ENCODE measurements at places on chromosomes 3 and 15.

- peak; percentile 10 for DNase-seq
Observed at GRCh38 chr3:18223571-18223970, 201.6 kb downstream of the SATB1 start.

DNA sequence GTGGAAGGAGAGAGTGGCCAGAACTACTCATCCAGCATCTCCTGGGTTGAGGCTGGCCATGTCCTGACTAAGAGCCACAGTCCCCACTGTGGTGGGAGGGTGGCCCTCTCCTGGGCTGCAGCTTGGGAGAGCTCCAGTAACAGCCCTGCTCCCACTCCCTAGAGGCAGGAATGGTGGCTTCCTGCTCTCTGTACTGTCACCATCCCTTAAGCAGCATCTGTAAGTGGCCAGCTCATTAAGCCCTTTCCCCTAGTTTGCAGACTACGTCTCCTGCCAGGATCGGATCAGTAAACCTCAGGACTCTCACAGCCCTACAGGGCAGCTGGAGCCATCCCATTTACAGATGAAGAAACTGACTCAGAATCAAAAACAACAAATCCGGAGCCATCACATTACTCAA is 30.5 kb downstream of the DNAJB8 start:
- no peak for DNase-seq

DNA sequence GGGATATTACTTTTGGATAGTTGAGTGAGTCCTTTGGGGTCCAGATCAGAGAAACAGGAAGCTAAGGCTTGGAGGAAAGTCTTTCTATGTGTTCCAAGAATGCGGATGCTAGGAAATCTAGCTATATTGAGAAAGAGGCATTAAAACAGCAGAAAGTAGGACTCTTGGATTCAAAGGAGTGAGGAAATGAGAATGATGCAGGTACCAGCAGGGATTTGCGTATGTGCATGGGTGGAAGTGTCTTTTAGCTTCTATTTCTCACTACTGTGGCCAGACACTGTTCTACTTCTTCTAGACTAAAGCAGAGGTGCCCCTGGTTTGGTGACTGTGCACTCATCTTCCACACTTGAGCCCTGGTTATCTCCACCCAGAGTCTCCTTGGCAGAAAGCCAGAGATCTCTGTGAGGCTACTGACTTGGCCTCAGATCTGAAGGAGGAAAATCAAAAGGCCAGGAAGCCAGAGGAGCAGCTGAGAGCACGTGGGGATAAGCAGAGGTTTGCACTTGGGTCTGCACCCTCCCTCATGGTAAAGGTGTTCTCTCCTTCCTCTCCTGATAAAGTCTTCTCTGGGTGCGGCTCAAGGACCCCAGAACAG is 44.3 kb downstream of the ATP2B2 start:
- no peak for DNase-seq

DNA sequence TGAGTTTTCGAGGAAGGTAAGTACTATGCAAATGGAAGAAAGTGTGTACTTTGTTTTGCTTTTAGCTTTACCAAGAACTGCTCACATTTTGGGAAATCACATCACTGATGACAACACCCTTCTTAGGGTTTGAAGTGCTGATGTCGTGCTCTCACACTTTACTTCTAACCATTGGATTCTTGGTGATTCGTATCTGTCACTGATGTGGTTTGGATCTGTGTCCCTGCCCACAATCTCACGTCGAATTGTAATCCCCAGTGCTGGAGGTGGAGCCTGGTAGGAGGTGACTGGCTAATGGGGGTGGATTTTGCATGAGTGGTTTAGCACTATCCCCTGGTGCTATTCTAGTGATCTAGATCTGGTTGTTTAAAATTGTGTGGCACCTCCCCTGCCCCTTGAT is 75.4 kb upstream of the RGMA start:
- DNase-seq, result no peak

DNA sequence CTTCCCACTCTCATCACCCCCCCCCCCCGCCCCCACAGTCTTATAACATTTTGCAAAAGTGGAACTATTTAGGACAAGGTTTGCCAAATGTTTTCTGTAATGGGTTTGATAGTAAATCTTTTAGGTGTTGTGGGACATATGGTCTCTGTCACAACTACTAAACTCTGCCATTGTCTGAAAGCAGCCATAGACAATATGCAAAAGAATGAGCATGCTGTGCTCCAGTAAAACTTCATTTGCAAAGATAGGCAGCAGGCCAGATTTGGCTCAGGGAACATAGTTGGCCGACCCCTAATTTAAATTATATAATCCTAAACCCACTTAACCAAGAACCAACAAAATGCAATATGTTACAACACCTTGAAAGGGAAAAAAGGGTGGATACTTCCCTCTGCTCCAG is 46.4 kb downstream of the TIPARP start:
- DNase-seq, result no peak

DNA sequence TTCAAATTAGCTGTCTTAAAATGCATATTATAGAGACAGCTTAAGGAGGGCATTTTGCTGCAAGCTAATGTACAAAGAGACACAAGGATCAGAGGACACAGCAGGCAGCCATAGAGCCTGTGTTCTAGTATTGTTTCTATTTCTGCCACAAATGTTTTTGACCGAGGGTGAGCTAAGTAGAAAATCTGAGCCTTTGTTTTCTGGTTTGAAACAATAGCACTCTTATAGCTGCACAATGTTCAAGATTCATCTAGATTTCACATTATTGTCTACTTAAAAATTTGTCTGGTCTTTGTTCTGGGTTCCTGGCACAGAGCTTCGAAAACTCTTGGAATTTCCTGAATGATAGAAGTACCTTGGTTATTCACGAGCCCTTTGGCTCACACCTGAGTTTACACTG is 40.0 kb upstream of the TUSC7 start:
- peak; percentile 36 for DNase-seq

- no peak for DNase-seq
Observed at GRCh38 chr3:13740795-13741194, 139.1 kb downstream of the WNT7A start.

- no peak for DNase-seq
Observed at GRCh38 chr3:22621205-22621809, 581.8 kb upstream of the UBE2E2 start.

- no peak for DNase-seq
Observed at GRCh38 chr3:63900459-63900858, 11.7 kb downstream of the SCAANT1 start.

DNA sequence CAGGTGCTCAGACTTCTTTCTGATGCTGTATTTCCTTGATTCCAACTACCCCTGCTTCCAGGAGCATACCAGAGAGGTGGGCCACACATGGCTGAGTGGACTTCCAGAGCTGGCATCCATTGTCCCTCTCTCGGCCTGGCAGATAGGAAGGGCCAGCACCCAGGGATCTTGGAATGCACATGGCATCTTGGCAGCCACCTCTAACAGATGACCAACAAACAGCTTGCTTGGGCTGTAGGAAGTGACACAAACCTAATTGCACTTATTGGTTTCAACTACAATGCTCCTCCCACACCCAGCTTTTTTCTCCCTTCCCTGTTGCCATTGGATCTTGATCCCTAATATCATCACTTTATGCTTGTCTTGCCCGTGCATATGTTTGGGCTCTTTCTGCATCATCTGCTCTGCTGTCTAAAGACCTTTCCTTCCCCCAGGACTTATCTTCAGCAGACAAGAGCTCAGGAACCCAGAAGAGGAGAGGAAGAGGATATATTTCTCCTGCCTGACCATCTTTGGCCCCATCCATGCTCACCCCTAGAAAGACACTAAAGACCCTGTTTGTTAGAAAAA is 294.6 kb downstream of the NTRK3 start:
- DNase-seq, result no peak

DNA sequence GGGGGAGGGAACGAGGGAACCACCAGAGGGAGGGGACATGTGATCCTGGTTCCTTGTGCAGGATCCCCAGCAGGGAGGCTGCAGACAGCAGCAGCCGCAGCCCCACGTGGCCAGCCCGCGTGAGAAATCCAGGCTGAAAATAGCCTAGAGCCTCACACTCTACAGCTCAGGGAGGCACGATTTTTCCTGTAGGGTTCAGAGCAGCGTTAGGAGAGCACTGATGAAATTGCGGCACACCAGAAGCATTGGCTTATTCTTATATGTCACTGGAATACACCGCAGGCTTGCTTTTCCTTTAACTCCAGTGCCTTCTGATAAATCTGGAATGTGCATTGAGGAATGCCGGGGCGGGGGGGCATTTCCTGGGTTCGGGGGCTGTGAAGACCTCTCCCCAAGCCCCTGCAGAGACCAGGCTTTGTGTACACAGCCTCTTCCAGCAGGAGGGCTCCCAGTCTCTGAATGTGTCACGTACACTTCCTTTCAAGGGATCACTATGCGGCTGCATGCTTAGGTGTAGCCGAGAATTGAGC is 193.0 kb downstream of the ATP10A start:
- DNase-seq, result peak; percentile 41

- no peak for DNase-seq
Observed at GRCh38 chr3:151445273-151446001, 15.4 kb downstream of the IGSF10 start.

GRCh38 chr3:108136561-108137459 is 46.0 kb upstream of the CD47 start:
- DNase-seq, result no peak

DNA sequence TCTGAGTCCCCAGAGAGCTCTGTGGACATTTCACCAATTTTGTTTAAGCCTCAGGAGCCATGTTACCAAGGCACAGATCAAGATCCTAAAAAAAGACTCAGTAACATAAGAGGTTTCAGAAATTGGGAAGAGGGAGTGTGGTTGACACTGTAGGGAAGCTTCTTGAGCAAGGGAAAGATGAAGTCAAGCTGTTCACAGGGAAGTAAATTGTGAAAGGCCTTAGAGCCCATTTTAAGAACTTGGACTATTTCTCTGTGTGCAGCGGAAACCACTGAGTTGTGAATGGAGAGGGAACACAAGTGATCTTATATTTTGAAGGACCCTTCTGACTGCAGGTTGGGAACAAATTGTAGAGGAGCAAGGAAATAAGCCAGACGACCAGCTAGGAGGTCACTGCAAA is 18.7 kb downstream of the BCL2A1 start:
- DNase-seq, result no peak

- no peak for DNase-seq
Observed at GRCh38 chr15:70415398-70415797, 317.7 kb upstream of the TLE3 start.

DNA sequence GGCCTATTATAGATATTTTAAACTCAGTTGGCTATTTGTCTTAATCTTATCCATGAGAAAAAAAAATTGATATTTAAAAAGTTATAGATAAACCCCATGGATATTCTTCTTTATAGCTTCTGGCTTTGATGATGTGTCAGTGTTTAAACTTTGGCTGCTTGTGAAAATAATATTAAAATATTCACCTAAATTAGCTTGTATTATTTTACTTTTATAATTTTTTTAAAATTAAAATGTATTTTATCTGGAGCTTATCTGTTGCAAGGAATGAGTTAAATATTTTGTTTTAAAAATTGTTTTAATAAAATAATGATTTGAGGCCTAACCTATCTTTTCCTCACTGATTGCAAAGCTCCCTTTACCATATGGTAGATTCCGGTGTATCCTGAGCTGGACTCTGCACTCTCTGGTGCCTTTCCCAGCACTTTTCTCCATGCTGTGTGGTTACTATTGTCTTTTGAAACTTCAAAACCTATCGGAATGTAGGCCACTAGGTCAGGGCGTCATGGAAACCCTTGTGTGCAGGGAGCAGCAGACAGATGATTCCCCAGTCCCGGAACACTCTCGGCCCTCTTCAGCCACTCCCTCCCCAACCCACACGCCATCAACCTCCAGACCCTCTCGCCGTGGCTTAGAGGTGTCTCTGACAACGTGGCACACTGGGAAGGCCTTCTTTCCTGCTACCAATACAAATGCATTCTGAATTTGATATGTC is 252.3 kb upstream of the ATP10A start:
- no peak for DNase-seq

DNA sequence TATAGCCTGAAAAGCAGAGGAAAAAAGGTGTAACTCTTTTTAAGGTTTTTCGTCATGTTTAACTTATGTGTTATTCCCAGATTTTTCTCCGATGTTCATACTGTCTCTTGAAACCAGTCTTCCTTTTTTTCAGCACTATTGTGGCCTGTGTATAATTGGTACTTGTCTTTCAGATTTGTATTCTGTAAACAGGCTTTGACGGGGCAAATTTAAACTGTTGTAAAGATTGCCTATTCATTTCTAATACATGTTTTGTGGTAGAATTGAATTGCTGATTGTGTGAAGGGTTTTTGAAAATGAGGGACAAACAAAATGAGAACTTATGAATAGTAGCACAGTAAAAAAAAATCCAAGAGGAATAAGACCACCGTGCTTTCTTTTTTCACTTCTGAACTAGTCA is 33.6 kb downstream of the AKAP13 start:
- DNase-seq, result no peak

DNA sequence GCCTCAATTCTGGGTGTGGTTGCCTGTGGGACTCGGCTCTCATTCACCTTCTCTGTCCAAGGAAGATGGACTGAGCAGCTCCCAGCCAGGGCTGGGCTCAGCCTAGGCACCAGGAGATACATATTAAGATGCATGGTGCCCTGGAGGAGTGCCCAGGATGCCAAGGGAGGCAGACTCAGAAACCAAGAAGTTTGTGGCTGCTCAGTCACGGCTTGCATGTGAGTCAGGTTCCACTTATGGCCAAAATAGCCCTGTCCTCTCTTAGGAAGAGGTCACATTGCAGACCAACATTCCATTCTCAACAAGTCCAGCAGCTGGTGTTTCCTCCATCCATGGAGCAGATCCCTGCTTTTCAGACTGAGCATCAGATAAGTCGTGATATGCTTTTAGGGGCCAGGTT is 21.8 kb downstream of the CDCP1 start:
- DNase-seq, result no peak

DNA sequence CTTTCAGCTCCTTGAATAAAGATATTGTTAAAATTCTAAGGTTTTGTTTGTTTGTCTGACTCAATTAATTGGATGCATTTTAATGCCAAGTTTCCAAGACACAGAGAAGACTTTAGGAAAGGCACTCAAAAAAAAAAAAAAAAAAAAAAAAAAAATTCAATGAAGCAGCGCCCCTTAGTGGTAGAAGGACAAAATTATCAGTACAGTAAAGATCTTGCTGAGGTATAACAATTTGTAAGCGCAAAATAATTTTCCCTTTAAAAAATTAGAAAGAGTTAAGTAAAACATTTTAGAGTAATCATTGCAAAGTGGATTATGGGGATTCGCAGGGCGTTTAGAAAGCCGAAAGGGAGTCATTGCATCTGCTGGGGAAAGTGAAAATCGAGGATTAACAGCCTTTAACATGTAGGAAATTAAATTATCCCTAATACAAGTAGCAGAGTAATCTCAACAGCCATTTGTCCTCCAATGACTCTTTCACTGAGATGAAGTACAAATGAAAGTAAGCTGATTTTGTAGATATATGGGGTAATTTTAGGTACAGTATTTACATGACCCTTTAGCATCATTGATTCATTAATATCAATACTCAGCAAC is 5.8 kb upstream of the DIS3L start:
- peak; percentile 31 for DNase-seq

- DNase-seq, result no peak
Observed at GRCh38 chr3:106827515-106828213, 549.6 kb upstream of the CCDC54 start.

GRCh38 chr3:56467801-56468183 is 475 bp downstream of the ERC2 start:
- DNase-seq, result no peak

- no peak for DNase-seq
Observed at GRCh38 chr3:145357453-145357852, 803.5 kb downstream of the PLOD2 start.

All from hippocampal formation (tissue), 2 donors.